ENCODE measurements at places on chromosomes 2 and 18.

DNA sequence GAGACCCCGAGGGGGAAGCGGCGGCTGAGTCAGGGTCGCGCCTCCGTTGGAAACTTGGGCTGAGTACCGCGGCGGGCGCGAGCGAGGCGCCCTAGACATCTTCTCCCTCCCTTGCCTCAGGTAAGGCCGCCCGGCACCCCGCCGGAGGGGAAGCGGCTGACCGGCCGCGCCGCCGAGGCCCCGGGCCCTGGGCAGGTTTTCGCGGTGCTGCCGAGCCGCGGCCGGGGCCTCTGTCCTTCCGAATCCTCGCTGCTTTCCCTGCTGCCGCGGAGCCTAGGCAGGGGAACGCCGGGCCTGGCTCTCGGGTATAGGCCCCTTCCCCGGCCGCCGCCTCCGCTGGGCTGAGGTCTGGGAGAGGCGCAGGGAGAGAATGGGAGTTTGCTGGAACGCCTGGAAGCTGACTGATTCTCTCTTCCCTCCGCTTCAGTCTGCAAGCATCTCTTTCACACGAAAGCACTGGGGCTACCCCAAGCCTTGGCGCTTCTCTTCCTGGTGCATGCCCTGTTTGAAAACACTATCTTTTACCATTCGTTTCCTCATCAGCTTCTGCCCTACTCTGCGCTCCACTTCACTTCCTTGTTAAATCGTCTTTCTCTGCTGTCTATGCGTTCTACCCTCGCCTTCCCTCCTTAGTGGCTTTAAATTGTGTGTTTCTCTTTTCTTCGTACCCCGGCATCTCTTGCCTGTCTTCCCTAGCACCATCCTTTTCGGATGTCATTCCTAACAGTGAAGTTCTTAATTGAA lies 652 bp downstream of the PPM1B start:
- peak; percentile 71 for DNase-seq

DNA sequence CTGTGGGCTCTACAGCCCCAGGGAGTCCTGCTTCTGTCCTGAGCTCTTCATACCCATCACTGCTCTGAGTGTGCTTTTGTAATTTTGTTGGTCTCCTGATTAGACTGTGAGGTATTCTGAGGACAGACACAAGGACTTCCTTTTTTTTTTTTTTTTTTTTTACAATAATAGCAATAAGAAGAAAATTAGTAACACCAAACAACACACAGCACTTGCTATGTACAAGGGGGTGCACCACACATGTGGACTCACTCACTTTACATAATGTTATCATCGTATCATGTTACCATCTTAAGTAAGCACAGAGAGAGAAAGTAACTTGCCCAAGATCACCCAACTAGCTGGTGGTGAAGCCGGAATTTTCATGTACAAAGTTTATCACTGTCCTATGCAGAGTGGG lies 34.6 kb downstream of the MBP start:
- peak; percentile 62 for DNase-seq

- DNase-seq = no peak
These were observed 656.0 kb upstream of the SALL3 start for GRCh38 chr18:78323453-78324197.

GRCh38 chr2:131394147-131394931 lies 30.4 kb upstream of the RAB6D start:
- no peak for DNase-seq

DNA sequence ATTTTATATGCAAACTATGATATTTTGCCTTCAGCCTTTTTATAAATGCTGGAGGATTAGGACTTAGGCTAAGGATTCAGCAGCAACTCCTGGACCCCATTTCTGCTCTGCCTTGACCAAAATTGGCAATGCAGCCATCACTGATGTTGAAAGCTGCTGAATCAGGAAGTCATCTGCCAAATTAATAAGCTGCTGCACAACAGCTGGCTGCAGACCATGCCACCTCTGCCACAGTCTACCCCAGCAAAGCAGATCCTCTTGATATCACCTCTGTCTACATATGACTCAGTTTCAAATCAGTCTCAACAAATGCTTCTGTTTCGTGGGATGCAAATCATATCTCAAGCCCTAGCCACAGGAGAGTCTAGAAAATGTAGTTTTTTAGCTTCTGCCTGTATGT lies 7.1 kb upstream of the SOS1 start:
- peak; percentile 42 for DNase-seq

- peak; percentile 71 for DNase-seq
These were observed 8.3 kb downstream of the NEMP2 start for GRCh38 chr2:190526105-190526750.

GRCh38 chr18:2848247-2849246 lies 1.7 kb downstream of the EMILIN2 start:
- DNase-seq = no peak

GRCh38 chr2:170122883-170123547 lies 54.9 kb upstream of the MYO3B start:
- DNase-seq = no peak

DNA sequence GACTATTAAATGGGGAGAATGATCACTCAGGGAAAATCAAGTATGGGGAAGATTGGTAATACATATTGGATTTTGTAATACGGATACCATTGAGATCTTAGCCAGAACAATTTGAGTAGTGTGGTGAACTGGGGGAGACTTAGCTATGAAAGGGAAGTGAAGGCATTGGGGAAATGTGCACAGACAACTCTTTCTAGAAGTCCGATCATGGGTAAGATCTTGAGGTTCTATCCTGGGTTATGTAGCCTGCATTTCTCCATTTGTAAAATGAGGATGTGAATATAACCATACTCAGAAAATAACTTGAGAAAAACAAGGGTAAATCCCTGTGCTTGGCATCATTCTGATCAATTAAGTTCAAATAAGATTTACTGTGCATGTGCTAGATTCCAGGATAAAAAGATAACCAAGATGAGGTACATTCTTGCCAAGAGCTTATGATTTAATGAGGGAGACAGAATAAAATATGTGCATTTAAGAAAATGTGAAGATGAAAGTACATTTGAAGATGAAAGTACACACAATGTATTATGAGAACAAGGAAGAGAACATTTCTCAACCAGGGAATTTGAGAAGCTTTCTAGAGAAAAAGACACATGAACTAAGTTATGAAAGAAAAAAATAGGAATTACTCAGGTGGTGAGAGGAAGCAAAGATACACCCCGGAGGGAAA lies 49.5 kb downstream of the SLC40A1 start:
- DNase-seq = peak; percentile 79

GRCh38 chr2:10517351-10518043 lies 69.4 kb upstream of the ODC1 start:
- DNase-seq = no peak

DNA sequence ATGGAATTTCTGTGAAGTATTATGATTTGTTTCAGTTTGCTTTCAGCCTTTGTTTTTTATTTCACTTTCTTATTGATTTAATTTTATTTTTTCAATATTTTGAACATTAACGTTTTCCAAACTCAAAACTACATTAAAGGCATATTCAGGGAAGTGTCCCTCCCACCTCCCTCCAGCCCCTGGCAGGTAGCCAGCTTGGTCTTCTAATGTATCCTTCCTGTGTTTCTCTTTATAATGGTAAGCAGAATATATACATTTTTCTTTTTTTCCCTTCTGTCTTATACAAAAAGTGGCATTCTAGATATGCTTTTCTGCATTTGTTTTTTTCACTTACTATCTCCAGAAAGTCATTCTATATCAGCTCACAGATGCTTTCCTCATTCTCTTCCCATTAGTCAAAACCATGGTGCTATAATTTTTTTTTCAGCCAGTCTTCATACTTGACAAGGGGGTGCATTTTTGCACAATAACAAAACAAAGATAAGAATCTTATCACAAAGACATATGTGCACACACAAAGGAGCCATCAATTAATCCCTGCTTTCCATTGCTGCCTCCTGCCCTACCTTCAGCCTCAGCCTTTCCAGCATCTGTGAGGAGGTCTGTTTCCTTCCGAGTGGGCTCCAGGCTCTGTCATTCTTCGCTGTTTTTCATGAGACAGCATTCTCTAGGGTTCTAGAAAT lies 33.7 kb upstream of the TMEM177 start:
- no peak for DNase-seq

DNA sequence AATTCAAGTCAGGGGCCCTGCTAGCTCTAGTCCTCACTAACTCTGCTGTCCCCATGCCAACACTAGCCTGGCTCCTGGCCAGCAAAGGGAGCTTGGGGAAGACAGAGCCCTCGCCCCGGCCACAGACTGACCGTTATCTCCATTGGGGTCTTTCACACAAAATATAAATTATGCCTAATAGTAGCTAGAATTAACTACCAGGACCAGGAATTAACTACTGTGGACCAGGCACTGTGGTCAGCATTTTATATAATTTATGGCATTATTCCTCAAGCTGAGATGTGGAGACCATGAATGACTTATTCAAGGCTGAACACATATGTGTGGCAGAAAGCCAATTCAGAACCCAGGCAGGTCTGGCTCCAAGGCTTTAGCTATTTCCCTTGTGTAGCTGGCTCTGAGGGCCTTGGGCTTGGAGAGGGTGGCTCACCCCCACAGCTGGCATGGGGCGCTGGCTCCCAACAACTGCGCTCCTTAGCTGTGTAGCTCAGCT lies 49.2 kb downstream of the CELF4 start:
- no peak for DNase-seq

DNA sequence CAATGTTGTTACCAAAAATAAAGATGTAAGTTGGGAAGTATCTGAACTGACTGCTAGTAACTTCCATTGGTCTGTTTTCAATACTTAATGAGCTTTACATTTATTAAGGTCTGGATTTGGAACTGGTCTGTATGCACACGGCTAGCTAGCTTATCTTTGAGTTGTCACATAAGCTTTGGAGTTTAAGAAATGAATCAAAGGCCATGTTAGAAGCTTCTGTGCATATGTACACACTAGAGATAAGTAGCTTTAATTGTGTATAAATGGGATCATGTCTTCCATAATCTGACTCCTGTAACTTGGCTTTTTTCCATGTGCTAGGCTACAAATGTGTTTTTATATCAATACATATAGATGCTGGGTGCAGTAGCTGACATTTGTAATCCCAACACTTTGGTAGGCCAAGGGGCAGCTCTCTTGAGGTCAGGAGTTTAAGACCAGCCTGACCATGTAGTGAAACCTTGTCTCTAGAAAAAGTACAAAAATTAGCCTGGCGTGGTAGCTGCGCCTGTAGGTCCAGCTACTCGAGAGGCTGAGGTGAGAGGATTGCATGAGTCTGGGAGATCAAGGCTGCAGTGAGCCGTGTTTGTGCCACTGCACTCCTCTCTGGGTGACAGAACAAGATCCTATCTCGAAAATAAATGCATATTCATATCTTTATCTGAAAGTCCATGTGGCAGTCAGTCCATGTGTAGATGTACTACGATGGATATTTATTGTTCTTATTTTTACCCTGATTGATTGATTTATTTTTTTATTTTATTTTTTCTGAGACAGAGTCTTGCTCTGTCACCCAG lies 27.2 kb downstream of the ATIC start:
- DNase-seq = no peak

GRCh38 chr2:14120376-14120775 lies 512.1 kb upstream of the LRATD1 start:
- no peak for DNase-seq

DNA sequence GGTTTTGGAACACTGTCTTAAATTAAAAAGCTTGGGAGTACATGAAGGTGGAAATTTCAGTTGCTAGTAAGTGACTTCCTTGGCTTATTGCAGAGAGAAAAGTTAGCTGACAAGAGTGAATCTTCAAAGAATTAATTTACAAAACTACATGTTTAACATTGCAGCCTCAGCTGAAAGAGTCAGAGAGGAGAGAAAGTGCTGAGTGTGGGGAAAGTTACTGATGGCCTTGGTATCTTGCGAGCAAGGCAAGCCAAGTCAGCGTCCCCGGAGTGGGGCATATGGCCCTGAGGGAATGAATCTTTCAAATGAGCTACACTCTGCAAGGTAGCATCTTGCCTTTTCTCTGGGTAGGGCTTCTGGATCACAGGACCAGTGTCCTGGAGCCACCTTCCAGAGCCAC lies 131.3 kb downstream of the LPIN1 start:
- no peak for DNase-seq

Measured in MV-4-11 (cell line).